Cortex of kidney (tissue), 1 donor: ENCODE measurements at places on chromosomes 7 and 10.

DNA sequence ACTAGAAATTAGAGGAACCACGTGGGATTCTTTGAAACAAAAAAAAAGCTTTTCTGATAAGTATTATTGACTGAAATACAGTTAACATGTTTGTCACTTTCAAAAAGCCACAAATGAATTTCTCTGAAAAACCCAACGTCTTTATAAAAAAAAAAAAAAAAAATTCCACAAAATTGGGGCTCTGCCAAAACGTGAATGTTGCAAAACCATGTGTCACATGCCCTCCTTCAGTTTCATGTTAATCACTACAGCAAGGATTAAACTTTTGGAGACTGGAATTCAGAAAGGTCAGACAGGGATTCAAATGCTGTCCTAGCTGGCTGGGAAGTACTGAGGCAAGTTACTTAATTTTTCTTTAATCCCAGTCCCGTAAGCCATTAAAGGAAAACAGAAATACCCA lies 278.0 kb upstream of the KLF14 start:
- no peak for DNase-seq

DNA sequence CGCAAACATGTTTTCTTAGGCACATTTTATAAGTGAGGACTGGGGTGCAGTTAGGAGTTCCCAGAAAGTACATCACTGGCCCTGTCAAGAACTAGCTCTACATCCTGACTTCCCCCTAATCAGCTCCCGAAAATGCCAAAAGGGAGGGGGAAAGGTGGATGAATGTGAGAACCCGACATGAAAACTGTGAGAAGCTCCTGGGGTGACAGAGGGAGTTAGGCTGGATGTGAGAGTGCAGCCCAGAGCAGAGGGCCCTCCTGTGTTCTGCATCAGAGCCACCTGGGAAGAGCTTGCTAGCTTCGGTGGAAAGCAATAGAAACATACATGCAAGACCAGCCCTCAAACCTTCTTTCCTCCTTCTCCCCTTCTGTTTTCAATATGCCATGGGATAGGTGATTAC lies 30.5 kb upstream of the SEM1 start:
- DNase-seq, result no peak

DNA sequence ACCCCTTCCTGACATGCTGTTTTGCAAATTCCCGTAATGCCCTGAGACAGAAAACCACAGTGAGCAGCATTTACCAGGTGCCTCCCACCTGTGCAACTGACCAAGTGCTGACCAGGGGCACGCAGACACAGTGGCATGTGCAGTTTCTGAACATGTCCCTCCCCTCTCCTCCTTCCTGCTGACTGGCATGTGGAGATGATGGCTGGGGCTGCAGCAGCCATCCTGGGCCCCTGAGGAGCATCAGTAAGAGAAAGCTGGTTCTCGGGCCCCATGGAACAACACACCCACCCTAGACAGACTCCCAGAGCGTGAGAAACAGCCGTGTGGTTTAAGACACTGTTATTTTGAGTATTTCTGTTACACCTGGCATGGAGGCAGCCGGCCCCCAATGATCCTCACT lies 66.2 kb upstream of the PDGFA start:
- no peak for DNase-seq

DNA sequence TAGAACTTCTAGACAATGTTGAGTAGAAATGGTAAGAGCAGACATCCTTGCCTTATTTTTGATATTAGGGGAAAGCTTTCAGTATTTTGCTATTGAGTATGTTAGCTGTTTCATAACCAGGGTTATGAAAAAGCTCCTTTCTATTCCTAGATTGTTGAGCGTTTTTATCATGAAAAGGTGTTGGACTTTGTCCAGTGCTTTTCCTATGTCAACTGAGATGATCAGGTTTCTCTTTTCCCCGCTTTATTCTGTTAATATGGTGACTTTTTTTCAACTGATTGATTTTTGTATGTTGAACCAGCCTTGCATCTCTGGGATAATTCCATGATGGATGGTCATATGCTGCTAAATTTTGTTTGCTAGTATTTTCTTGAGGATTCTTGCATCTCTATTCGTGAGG lies 58.5 kb downstream of the LCOR start:
- DNase-seq, result no peak

GRCh38 chr10:114372179-114372578 lies 32.1 kb downstream of the AFAP1L2 start:
- DNase-seq, result no peak

DNA sequence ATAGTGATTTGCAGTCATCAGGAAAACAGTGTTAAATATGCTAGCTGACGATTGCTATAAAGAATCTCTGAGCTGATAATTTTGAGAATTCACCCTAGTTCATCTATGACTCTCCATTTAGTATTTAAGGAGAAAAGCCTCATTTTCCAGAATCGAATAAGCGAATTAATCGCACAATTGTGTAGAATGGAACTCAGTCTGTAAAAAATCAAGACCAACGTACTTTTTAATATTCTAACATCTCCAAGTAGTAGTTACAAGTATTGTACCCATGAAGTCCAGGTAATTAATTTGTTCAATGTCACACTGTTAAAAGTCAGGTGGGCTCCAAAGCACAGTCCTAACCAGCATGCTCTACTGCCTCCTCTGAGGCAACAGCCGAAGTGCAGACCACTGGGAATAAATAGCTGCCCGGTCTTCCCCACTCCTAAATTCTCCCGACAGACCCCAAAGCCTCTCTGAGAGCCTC lies 380 bp upstream of the AGBL3 start:
- DNase-seq, result no peak

DNA sequence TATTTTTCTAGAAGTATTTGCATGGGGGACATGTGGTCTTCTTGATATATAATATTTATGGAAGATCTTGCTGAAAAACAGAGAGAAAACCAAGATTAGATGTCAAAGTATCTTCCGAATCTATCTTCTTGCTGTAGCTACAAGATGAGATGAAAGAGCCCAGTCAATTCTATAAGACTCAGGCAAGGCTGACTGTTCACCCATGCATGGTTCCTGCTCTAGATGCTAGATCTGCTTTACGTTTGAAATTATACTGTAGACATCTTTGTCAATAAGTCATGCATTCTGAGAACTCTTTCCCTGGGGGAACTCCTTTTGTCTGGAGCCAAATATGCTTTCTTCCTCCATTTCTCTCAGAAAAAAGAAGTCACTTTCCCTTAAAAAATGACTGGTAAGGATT lies 1292.0 kb downstream of the XPNPEP1 start:
- no peak for DNase-seq

DNA sequence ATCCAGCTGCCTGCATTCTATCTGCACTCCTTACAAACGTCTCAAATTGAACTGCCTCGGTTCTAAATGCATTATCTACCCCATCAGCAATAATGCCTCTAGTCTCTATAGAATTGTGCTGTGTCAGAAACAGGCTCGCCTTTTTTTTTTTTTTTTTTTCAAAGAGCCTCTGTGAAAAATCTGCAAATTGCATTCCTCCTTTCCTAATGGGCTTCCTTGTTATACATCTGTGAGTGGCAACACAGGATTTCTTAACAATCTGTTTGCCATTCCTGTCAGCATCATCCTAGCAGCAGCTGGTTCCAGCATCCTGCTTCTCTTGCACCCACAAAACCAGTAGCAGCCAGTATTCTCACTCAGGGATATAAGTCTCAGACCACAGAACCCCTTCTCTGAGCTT lies 413.5 kb upstream of the SEMA3D start:
- no peak for DNase-seq

GRCh38 chr10:118568327-118568848 lies 27.1 kb downstream of the PRLHR start:
- no peak for DNase-seq

- DNase-seq, result no peak
Observed at GRCh38 chr7:152968514-152968913, 209.0 kb downstream of the ACTR3B start.

GRCh38 chr10:27771231-27771630 lies 25.6 kb upstream of the MKX start:
- DNase-seq, result no peak
